ENCODE measurements at places on chromosomes 2 and 18.

DNA sequence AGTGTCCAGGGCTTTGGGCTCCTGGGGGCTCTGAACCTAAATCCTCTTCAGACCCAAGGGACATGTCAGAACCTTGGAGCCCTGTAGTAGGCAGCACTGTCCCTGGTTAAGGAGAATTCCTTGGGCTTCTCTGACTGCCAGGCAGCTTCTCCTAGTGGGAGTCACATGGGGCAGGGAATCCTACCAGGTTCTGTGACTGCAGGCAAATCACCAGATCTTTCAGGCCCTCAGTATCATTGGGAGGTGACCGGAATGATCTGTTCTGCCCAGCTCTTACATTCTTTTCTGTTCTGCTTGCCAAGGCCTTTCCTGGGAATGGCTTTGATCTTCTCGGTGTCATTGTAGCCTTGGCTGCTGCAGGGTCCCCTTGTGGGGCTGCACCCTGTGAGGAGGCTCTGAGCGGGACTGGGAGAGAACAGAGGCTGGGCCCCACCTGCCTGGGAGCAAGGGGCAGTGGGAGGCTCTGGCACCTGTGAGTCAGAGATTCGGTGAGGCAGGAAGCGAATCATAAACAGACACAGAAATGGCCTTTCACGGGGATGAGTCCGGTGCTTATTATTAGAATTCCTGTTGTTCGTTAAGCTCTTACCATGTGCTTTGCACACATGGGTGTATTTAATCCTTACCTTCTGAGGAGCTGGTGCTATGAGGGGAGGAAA is 14.1 kb downstream of the CEP68 start:
- H3K27me3 ChIP-seq: no peaks in the 10 kb centered on the region
- no peak overlapping the region for H3K4me3 ChIP-seq
- H3K27ac ChIP-seq: no peak overlapping the region
- no peaks in the 10 kb centered on the region for H3K4me1 ChIP-seq
- peak; percentile 73 for DNase-seq
- peaks cover 3% of the 10 kb centered on the region for H3K36me3 ChIP-seq

DNA sequence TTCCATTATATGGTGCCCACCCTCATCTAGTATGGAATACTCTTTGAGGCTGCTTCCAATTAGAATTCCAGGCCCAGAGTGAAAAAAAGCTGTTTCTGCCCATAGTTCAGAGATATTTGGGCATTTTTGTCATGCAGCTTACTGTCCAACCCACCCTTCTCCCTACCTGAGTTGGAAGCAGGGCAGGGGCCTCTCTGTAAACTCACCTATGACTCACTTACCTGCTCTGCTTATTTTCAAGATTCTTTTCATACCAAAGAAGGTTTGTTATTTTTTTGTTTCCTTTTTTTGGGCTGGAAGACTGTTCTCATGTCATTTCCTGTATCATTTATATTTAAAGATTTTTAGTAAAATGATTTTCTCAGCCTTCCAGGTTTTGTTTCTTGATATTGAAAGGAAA is 38.4 kb upstream of the PPP1R1C start:
- H3K4me1 ChIP-seq: no peaks in the 10 kb centered on the region
- DNase-seq: peak; percentile 22
- H3K27me3 ChIP-seq: no peaks in the 10 kb centered on the region
- H3K27ac ChIP-seq: no peak overlapping the region
- no peak overlapping the region for H3K4me3 ChIP-seq
- no peaks in the 10 kb centered on the region for H3K36me3 ChIP-seq

DNA sequence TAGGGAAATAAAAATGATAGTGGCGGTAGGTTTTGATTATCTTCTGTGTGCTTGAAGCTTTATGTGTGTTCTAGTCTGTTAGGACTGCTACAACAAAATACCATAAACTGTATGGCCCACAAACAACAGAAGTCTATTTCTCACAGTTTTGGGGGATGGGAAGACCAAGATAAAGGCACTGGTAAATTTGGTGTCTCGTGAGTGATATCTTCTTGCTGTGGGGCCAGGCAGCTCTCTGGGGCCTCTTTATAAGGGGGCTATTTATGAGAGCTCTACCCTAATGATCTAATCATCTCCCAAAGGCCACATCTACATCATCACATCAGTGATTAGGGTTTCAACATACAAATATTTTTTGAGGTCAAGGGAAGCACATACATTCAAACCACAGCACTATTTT is 86.8 kb upstream of the SPHKAP start:
- no peaks in the 10 kb centered on the region for H3K36me3 ChIP-seq
- H3K27me3 ChIP-seq: no peaks in the 10 kb centered on the region
- DNase-seq: no peak
- no peaks in the 10 kb centered on the region for H3K4me1 ChIP-seq
- no peak overlapping the region for H3K4me3 ChIP-seq
- H3K27ac ChIP-seq: no peak overlapping the region

GRCh38 chr2:119208791-119209203 is 14.8 kb upstream of the STEAP3 start:
- H3K36me3 ChIP-seq: no peaks in the 10 kb centered on the region
- no peaks in the 10 kb centered on the region for H3K4me1 ChIP-seq
- no peaks in the 10 kb centered on the region for H3K27me3 ChIP-seq
- no peak overlapping the region for H3K4me3 ChIP-seq

GRCh38 chr2:37779611-37780386 is 108.4 kb upstream of the CDC42EP3 start:
- no peaks in the 10 kb centered on the region for H3K36me3 ChIP-seq
- no peak for DNase-seq
- H3K4me1 ChIP-seq: no peaks in the 10 kb centered on the region
- no peaks in the 10 kb centered on the region for H3K27me3 ChIP-seq

DNA sequence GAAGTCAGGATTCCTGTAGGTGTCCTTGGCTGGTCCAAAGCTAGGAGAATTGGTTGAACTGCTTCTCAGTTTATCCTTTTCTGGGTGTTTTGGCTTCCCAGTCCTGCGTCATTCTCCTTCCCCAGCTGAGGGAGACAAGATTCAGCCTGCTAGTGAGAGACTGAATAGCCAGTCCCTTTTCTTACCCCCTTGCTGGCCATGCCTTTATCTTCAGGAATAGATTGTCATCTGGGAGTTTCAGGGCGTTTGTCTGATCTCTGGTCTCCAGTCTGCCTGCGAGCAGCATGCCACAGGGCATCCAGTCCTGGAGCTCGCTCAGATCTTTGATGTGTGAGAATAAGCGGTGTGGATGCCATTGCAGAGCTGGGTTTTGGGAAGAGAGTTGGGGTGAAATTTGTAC is 5.8 kb downstream of the MYO1B start:
- H3K4me3 ChIP-seq: no peak overlapping the region
- peaks cover 29% of the 10 kb centered on the region for H3K4me1 ChIP-seq
- no peaks in the 10 kb centered on the region for H3K27me3 ChIP-seq
- H3K27ac ChIP-seq: peak overlapping the region; percentile 53
- H3K36me3 ChIP-seq: no peaks in the 10 kb centered on the region

GRCh38 chr2:150619607-150620330 is 132.3 kb upstream of the RND3 start:
- peak; percentile 46 for DNase-seq
- no peak overlapping the region for H3K4me3 ChIP-seq
- H3K27me3 ChIP-seq: no peaks in the 10 kb centered on the region
- no peaks in the 10 kb centered on the region for H3K4me1 ChIP-seq

GRCh38 chr2:38296197-38296780 is 80.8 kb downstream of the ATL2 start:
- DNase-seq: no peak
- no peak overlapping the region for H3K27ac ChIP-seq
- H3K27me3 ChIP-seq: no peaks in the 10 kb centered on the region
- peaks cover 2% of the 10 kb centered on the region for H3K36me3 ChIP-seq
- peaks cover 1% of the 10 kb centered on the region for H3K4me1 ChIP-seq
- no peak overlapping the region for H3K4me3 ChIP-seq

GRCh38 chr18:32284284-32284683 is 94.4 kb downstream of the MEP1B start:
- H3K27ac ChIP-seq: no peak overlapping the region
- no peaks in the 10 kb centered on the region for H3K27me3 ChIP-seq
- no peak overlapping the region for H3K4me3 ChIP-seq
- H3K4me1 ChIP-seq: no peaks in the 10 kb centered on the region
- H3K36me3 ChIP-seq: peaks cover 1% of the 10 kb centered on the region

GRCh38 chr2:112031473-112032223 is 23.4 kb upstream of the TMEM87B start:
- no peaks in the 10 kb centered on the region for H3K27me3 ChIP-seq
- H3K27ac ChIP-seq: peak overlapping the region; percentile 88
- no peak overlapping the region for H3K4me3 ChIP-seq
- no peaks in the 10 kb centered on the region for H3K36me3 ChIP-seq

DNA sequence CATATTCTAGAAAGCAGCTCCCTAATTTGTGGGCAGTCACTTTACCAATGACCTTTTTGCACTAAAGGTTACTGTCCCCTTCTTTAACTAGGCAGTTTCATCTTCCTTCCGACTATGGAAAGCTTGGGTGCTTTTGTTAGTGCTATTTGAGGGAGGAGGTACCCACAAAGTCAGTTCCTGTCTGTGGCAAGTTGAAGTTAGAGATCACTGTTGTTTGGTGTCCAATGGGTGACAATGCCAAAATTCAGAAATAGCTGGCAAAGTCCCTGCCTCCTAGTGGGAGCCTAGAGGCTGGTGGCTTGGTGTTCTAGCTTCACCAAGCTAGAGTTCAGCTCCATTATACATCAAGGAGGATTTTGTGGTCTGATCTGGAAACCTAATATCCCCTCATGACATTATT is 87.1 kb upstream of the PNPT1 start:
- no peak overlapping the region for H3K27ac ChIP-seq
- no peak overlapping the region for H3K4me3 ChIP-seq
- no peaks in the 10 kb centered on the region for H3K27me3 ChIP-seq
- DNase-seq: no peak
- H3K36me3 ChIP-seq: no peaks in the 10 kb centered on the region

GRCh38 chr2:171319164-171319810 is 114.5 kb downstream of the METTL8 start:
- H3K27me3 ChIP-seq: no peaks in the 10 kb centered on the region
- H3K36me3 ChIP-seq: no peaks in the 10 kb centered on the region
- H3K4me1 ChIP-seq: peaks cover 18% of the 10 kb centered on the region
- no peak overlapping the region for H3K4me3 ChIP-seq
- peak overlapping the region; percentile 85 for H3K27ac ChIP-seq

DNA sequence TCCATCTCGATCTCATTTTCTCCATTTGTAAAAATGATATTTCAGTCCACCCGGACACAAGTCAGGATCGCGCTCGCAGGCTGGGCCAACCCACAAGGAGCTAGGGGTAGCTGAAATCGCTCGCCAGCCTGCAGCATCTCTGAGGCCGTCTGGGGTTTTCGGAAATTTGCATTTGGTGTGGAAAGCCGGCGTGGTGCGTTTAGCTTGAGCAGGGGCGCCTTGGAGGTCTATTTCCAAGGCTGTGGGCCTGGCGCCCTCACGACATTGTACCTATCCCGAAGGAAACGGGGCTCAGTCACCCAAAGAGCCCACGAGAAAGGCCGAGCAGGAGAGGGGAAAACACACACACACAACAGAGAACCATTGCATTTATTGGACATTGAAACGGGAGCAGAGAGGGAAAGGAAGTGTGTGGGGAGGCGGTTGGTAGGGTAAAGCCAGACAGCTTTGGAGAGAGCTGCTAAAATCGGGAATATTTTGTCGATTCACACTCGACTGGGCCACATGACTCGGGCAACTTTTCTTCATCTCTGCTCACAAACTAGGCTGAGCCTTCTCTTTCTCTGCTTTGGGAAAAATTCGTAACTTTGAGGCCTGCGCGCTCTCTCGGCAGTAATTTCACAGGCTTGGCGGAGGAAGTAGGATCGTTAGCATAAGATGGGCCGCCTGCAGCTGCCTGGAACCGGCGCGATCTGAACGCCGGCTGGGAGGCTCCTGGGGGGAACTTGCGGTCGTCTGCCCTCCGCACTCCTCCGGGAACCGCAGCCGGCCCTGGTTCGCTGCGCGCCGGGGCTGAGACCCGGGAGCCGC is 1.1 kb upstream of the HOXD8 start:
- no peak overlapping the region for H3K27ac ChIP-seq
- no peaks in the 10 kb centered on the region for H3K4me1 ChIP-seq
- H3K27me3 ChIP-seq: peaks cover 82% of the 10 kb centered on the region
- no peaks in the 10 kb centered on the region for H3K36me3 ChIP-seq

GRCh38 chr18:63063171-63063570 is 256.4 kb downstream of the BCL2 start:
- peak; percentile 63 for DNase-seq
- no peaks in the 10 kb centered on the region for H3K4me1 ChIP-seq
- no peak overlapping the region for H3K4me3 ChIP-seq
- H3K27ac ChIP-seq: no peak overlapping the region
- no peaks in the 10 kb centered on the region for H3K27me3 ChIP-seq

GRCh38 chr2:102718387-102719316 is 43.2 kb upstream of the TMEM182 start:
- H3K27ac ChIP-seq: no peak overlapping the region
- no peaks in the 10 kb centered on the region for H3K27me3 ChIP-seq
- no peaks in the 10 kb centered on the region for H3K4me1 ChIP-seq
- H3K36me3 ChIP-seq: peaks cover 4% of the 10 kb centered on the region
- no peak overlapping the region for H3K4me3 ChIP-seq

DNA sequence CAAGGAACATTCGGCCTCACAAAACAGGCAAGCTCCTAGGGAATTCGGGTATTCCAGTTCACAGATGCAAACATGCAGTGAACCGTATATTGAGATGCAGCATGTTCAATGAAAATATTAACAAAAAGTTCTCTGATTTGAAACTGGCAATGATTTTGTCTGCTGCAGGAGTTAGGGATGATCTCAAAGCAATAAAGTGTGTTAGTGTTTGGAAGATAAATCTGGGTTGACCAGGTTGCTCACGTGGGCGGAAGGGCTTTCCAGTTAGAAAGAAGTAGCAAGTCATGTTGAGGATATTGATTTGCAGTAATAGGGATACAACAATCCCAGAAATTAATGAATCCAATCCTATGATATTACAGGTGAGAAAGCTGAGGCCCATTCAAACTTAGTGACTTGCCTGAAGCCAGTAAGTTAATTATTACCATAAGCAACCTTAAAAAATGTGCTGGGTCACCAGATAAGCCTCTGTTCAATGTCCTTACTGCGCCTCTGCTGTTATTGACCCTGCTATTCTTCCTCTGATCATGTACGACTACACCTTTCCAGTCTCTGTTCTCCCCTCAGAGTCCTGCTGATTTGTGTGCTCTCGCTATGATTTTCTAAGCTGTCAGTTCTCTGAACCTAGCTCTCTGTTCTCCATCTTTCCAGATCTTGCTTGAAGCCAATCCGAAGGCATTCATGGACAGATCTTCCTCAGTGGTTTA is 370.8 kb downstream of the DSEL start:
- no peaks in the 10 kb centered on the region for H3K4me1 ChIP-seq
- no peaks in the 10 kb centered on the region for H3K27me3 ChIP-seq
- H3K27ac ChIP-seq: no peak overlapping the region
- DNase-seq: no peak

GRCh38 chr2:233247744-233248143 is 3.7 kb upstream of the ATG16L1 start:
- no peak overlapping the region for H3K27ac ChIP-seq
- DNase-seq: peak; percentile 54
- H3K4me3 ChIP-seq: no peak overlapping the region
- no peaks in the 10 kb centered on the region for H3K36me3 ChIP-seq

- H3K36me3 ChIP-seq: no peaks in the 10 kb centered on the region
- H3K4me1 ChIP-seq: no peaks in the 10 kb centered on the region
- no peaks in the 10 kb centered on the region for H3K27me3 ChIP-seq
- no peak for DNase-seq
- no peak overlapping the region for H3K4me3 ChIP-seq
- no peak overlapping the region for H3K27ac ChIP-seq
Observed at GRCh38 chr2:198873503-198874471, 584.0 kb downstream of the SATB2 start.

Measured in mesendoderm (in vitro differentiated cells).